ENCODE measurements at places on chromosomes 12 and 14.

- no peak for DNase-seq
Measured at GRCh38 chr14:94036313-94037167, 10.4 kb downstream of the OTUB2 start.

DNA sequence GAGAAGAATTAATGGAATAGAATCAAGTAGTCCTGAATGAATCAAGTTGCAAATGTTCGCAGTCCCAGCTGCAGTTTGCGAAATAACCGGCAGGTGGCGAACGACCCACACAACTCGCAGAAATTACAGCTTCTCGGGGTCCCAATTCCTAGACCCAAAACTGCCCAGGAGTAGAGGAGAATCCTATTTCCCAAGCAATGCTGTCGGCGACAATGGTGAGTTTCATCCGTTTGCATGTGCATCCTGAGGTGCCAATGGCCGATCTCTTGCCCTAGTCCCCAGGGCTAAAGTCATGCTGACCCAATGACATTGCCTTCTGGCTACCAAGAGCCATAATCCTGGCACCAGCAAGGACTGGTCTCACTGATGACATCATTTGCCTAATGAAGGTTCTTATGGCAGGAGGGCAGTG is 8.5 kb upstream of the ASCL1 start:
- DNase-seq, result peak; percentile 92

DNA sequence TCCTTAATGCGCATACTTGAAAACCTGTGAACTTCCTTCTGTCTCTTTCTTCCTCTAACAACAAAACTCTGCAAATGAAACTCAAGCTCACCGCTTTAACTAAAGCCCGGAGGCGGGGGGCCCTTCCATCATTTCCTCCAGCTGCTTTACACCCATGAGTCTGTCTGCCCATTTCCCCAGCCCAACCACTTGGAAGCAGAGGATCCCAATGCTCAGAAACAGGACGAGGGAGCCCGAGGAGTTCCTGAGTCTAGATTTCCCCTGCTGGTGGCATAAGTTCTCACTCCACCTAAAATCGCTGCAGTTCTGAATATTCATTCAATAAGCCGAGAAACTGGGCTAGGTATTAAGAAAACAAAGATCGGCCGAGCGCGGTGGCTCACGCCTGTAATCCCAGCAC is 30.8 kb downstream of the GPR19 start:
- DNase-seq, result no peak

GRCh38 chr12:121444842-121445202 is 44.9 kb downstream of the RNF34 start:
- no peak for DNase-seq

DNA sequence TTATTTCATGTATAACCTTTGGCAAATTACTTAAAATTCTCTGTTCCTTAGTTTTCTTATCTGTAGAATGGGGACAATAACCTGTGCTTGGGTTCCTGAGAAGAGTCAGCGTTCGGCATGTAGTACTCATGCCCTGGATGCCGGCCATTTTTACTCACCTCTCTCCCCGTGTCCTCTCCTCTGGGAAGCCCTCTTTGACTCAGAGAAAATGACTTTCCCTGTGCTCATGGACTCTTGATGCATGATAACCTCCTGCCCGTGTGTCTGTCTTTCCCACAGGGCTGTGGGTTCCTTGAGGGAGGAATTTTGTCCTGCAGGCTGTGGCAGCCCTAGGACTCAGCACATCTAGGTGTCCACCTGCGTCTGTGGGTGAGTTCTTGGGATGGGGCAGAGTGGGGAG is 5.8 kb upstream of the C1RL start:
- no peak for DNase-seq

DNA sequence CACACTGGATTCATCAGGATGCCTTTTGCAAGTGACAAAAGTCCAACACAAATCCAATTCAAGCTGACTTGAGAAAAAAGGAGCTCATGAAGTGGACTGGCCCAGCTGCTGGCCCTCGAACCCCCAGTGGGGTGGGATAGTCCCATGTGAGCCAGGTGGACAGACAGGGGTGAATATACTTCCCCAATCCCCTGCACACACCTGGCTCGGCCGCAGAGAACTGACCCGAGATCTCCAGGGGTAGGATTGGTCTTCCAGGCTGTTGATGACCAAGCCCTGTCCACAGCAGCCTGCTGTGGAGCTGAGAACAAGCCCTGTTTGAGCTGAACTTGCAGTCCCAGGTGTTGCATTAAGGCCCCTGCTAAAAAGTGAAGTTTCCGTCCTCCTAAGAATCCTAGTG is 56.2 kb downstream of the TPCN1 start:
- DNase-seq, result no peak

DNA sequence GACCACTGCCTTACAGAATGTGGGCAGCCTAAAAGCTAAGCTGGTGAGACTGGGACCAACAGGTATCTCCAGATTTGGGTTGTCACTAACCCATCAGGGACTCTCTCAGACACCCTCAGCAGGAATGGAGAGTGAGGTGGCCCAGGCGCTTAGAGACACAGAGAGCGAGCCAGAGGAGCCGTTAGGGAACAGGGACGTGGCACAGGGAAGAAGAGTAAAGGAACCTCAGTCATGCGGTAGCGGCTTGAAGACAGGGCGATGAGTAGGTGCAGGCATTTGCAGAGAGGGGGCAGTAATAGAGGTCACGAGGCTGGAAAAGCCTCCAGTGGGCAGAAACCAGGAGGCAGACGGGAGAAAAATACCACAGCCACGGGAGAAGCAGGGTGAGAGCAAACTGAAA is 158.0 kb upstream of the CCND2 start:
- DNase-seq, result no peak

Measured in SHP77 treated with DMSO at 0.1 percent for 48 hours (cell line).